Stimulated activated CD4-positive, alpha-beta T cell treated with anti-CD3 and anti-CD28 coated beads, Interleukin-12 subunit alpha, Interleukin-12 subunit beta, amount 100 ng/mL, for 24 hours (primary cell): ENCODE measurements at places on chromosomes 12 and 14.
A peak's percentile ranks its signal among the peaks of the same experiment; 100 is the strongest.

DNA sequence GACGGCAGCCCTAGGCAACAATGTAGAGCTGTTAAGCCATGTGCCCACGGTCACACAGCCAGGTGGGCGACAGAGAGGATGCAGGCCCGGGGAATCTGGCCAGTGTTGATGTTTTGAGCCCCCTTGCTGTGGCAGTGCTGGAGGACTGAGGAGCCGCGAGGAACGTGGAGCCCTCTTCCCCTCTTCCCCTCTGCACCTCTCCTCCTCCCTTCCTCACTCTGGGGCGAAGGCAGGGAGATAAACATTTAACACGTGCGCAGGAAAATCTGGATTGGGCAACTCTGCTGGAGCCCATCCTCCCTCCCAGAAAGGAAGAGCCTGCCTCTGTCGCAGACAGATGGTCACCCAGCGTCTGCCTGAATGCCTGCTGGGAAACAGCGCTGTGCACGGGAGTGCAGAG lies 376.8 kb downstream of the FUT8 start:
- DNase-seq: no peak

DNA sequence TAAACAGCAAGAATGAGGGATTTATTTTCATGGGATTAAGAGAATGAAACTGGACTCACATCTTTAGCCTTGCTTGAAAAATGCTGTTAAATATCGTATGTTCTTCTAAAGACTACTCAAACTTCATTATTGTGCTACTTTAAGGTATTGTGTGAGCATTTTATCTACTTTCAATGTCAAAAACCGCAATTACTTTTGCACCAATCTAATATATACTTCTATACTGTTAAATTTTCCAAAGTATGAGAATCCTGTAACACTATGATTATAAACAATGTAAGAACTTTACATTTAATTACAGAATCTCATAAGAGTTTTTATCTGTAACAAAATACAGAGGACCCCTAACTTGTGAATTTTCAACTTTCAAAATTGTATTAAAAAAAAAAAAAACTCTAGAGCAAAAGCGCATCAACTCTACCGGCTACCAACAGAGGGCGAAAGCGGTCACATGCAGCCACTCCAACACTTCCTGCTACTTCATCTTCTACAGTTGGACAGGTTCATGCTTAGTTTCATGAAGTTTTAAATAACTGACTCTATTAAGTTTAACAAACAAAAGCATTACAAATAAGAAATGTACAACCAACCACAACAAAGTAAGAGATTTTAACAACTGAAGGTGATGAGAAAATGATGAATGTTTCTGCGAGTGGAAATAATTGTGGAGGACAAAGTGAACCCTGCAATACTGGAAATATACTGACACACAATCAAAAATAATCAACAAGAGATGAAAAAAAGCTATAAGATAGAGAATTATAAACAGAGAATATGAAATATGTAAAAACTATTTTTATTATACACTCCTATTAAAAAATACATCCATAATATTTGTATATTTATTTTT lies 210.9 kb downstream of the MED13L start:
- peak; percentile 34 for DNase-seq

GRCh38 chr14:76883447-76883846 lies 57.2 kb downstream of the LRRC74A start:
- DNase-seq: no peak

GRCh38 chr14:50000380-50001150 lies 107.7 kb downstream of the ARF6 start:
- DNase-seq: peak; percentile 74

DNA sequence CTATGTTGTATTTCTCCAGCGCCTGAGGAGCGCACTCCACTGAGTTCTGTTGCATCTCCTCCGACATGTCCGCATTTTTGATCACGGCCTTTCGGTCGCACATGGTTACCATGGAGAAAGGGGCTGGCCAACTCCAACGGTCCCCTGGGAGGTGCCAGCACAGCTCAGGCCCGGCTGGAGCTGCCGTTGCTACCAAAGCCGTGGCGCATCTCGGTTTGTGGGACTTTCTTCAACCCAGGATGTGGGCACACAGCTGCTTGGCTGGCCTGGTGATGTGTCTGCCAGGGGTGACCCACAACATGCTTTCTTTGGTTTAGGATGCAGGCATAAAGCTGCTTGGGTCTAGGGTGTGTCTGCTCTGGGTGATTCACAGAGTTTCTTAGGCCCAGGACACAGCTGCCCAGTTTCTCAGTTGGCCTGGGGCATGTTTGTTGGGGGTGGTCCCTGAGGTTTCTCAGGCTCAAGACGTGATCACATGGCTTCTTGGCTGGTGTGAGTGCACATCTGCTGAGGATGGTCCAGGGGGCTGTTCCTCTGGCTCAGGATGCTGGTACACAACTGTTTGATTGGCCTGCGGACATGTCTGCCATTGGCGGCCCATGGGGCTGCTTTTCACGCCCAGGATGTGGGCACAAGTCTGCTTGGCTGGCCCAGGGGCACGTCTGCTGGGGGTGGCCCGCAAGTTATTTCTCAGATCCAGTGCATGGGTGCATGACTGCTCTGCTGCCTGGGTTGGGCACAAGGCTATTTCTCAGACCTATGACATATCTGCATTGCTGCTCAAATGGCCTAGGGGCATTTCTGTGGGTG lies 25.9 kb upstream of the GTF2A1 start:
- DNase-seq: no peak

DNA sequence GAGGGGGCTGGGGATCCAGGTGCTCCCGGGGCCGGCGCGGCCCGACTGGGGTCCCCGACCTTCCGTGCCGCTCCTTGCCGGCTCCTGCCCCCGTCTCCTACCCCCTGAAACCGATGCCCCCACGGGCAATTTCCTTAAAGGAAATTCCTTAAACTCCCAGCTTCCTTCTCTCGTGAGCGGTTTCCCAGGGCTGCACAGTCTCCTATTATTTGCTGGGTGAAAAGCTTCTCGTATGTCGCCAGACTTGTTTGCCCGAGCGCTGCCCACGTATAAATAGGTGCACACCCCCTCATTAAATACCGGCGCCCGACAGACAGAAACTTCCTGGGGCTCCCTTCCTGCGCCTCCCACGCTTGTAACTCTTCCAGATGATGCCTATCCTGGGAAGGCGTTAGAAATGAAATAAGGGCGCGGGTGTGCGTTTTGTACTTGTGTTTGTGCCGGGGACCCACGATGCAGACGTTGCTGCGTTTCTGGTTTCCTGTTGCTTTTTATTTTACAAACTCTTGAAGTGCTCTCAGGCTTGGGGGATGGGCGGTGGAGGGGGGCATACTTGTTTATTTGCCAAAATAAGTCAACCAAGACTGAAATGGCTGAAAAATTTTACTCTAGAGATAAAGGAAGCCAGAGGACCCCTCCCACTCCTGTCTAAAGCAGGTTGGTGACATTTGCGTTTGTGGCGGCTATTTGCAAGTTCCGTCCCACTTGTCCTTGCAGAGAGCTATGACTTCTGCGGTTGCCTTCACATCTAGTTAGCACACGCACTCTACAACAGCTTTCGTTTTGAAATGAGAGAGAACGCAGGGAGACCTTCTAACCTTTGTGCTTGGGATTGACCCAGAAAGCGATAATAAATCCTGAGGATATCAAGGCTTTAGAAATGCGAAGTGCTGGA lies 1.0 kb downstream of the HIP1R start:
- DNase-seq: no peak

DNA sequence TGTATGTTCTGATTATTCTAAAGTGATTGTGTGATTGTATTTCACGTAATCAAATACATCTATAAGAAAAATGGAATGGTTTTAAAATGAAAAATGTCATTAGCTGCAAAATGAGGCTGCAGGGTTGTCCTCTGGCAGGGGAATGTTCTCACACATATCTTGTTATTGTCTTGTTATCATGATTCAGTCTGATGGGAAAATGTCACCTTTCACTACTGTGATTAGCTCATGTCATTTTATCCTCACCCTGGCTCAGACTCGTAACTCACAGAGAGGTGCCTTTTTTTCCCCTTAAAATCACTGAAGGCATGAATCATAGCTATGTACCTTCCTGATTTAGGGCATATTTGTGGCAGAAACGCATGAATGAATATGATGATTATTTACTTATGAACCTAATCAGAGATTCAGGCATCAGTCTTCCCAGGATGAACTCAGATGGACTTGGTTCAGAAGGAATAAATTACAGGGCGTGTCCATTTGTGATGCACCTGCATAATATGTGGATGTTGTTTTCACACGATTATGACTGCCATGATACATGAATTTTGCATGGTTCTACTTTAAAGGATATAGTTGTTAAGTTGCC lies 1339.2 kb downstream of the AACS start:
- DNase-seq: no peak

GRCh38 chr14:88870777-88871176 lies 46.3 kb downstream of the TTC8 start:
- no peak for DNase-seq

- no peak for DNase-seq
Measured at GRCh38 chr12:46407361-46407760, 34.8 kb upstream of the SLC38A2 start.

GRCh38 chr12:111443586-111443985 lies 37.9 kb downstream of the SH2B3 start:
- no peak for DNase-seq

GRCh38 chr14:49865431-49865859 lies 12.9 kb upstream of the NEMF start:
- peak; percentile 78 for DNase-seq

DNA sequence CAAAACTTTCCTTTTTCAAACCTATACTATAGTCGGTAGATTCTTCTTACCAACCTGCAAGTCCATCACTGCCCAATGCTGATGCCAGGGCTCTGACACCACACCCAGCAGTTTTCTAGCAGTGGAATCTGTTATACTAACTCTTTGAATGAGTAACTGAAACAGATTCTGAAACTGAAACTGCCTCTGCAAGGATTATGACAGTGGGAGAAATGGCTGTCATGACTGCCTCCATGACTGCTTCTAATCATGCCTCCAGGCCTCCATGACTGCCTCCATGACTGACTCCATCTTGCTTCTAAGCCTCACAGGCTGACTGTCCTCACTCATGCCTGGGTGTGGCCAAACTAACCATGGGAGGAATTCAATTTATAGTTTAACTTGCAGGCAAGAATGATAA lies 29.4 kb upstream of the OXA1L start:
- peak; percentile 22 for DNase-seq

- DNase-seq: no peak
Measured at GRCh38 chr14:64159588-64159987, 134.6 kb downstream of the ESR2 start.

DNA sequence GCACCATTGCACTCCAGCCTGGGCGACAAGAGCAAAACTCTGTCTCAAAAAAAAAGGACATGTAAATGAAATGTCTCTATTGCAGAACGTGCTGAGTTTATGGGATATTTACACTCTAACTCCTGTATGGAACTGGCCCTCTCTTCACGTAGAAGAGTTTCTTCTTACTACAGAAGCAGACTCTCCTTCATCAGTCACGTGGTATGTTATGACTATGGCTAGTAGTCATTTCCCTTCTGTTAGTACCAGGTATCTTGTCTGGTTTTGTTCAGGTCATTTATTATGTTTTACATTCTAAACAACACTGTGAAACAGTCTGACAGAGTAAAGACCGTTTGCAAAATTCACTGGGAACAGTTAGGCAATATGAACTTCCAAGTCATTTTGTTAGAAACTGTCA lies 20.3 kb downstream of the KNTC1 start:
- DNase-seq: no peak

- no peak for DNase-seq
Measured at GRCh38 chr12:23060161-23060560, 435.2 kb downstream of the ETNK1 start.

- peak; percentile 99 for DNase-seq
Measured at GRCh38 chr14:106417224-106418049, 891.1 kb downstream of the TMEM121 start.

DNA sequence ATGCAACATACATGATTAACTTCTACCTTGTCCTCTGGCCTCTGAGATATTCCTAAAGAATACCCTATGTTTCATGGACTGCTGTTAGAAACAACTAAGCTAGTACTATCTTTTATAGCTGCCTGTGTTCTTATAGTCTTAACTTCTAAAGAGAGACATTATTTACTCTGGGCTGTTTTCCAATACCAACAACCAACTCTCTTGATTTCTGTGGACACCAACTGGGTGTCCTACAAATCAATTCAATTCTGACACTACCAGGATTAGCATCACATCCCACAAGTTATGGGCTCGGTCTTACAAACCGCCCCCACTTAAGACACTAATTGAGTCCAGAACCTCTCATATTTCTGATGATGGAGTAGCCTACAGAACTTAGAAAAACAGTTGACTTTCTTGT lies 8.3 kb downstream of the XPOT start:
- no peak for DNase-seq

- no peak for DNase-seq
Measured at GRCh38 chr12:106760184-106760531, 14.3 kb upstream of the RIC8B start.

- no peak for DNase-seq
Measured at GRCh38 chr12:116247377-116247776, 30.1 kb downstream of the MED13L start.

- DNase-seq: no peak
Measured at GRCh38 chr14:68564826-68565759, 227.8 kb downstream of the ZFP36L1 start.

GRCh38 chr14:33510063-33510481 lies 440.8 kb downstream of the EGLN3 start:
- no peak for DNase-seq

- no peak for DNase-seq
Measured at GRCh38 chr14:100655741-100656085, 68.5 kb upstream of the BEGAIN start.

- no peak for DNase-seq
Measured at GRCh38 chr12:69469854-69470188, 367 bp upstream of the FRS2 start.
